ENCODE measurements at places on chromosomes 12 and 14.

DNA sequence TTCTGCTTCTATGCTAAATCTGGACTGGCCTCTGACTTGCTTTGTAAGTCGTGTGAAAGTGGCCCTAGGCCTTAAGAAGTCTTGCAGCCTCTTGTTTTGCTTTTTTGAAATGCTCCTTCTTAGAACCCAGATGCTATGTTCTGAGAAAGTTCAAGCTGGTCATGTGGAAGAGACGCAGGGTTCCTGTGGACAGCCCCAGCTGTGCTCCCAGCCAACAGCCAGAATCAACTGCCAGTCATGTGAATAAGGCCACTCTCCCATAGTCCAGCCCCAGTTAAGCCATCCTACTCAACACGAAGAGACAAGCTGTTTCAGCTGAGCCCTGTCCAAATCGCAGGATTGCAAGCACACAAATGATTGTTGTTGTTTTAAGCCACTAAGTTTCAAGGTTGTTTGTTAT is 37.3 kb upstream of the TBPL2 start:
- DNase-seq, result no peak

DNA sequence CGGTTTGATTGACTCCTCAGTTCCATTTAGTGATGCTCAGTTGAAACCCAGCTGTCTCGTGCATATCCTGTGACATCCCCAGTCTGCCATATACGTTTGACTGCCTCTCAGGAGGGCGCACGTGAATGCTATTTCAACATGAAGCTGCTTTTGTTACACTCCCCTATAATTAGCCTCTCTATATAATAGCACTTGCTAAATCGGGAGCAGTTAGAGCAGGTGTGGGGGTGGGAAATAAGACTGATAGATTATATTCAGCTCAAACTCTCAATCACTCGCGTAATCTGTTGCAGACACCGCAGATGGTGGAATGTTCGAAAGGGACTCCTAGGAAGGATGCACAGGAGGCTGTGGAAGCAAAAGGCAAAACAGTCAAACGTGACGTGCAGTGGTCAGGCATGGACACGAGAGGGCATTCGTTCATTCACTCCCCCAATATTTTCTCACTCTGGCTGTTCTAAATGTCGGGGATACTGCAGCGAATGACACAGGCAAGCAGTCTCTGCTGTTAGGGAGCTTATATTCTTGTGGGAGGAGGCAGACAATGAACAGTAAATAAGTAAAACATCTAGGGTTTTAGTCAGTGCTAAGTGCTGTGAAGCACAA is 29.8 kb downstream of the KCNA1 start:
- DNase-seq, result no peak

GRCh38 chr12:1801303-1801975 is 18.9 kb upstream of the LRTM2 start:
- DNase-seq, result no peak

GRCh38 chr12:132194056-132194455 is 49.8 kb downstream of the NOC4L start:
- no peak for DNase-seq

- no peak for DNase-seq
Observed at GRCh38 chr14:49584058-49584457, 2.1 kb downstream of the RPS29 start.

DNA sequence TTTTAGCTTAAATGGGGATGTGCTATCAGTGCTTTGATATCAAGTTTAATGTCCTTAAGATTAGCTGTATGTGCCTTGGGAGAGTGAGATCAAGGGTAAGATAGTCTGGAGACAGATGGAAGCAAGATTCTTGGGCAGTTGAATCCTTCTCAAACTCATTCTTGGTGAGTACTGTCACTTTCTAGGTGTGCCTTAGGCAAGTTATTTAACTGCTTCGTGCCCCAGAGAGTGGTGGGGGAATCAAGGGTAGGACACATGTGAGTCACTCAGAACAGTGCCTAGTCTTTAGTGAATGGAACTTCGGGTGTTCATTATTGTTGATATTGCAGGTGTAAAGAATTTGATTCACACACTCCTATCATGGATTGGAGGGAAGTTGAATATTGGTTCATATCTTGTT is 803.7 kb downstream of the DIO2 start:
- no peak for DNase-seq

- DNase-seq, result peak; percentile 44
Observed at GRCh38 chr14:104677512-104678332, 11.7 kb upstream of the INF2 start.

- no peak for DNase-seq
Observed at GRCh38 chr12:98771811-98772752, 127.0 kb downstream of the APAF1 start.

DNA sequence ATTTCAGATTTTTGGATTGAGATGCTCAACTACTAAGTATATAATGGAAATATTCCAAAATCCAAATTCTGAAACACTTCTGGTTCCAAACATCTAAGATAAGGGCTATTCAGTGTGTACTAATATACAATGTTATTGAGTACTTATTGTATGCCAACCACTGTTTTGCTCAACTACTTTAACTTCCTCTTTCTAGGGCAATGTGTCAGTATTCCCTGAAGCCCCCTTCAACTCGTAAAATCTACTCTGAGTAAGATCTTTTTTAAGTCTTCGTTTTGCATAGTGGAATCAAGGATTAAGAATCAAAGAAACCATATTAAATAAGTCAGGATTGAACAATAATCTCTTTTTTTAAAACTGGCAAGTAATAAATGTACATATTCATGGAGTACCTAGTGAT is 45.5 kb downstream of the SPATA7 start:
- no peak for DNase-seq

DNA sequence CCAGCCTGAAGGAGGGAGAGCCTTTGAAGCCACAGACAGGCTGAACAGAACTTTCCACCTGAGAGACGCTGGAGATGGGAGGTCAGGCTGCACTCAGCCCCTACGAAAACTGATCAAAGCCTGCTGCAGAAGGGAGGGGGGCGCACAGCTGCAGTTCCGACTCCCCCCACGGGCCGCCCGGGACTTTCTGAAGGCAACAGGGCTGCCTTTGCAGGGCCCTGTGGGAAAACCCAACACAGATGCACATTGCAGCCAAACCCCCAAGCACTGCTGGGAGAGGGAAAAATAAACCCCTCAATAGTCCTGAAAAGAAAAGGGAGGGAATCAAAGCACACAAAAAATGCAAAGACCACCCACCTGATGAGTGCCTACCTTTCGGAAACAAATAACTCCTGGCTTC is 290.6 kb downstream of the ZFP36L1 start:
- DNase-seq, result no peak

All from T follicular helper cell (primary cell).